ENCODE measurements at places on chromosomes 5 and 9. TPM values are rescaled to one million over a fixed set of nuclear protein-coding genes. Genes with fewer than 3 reads are reported as not detected.

The PPP3R2 gene
- total RNA-seq: not detected

The FOXD4 gene
- total RNA-seq: not detected

The MYMK gene
- total RNA-seq: not detected

The TLX3 gene
- total RNA-seq: not detected

The CDH9 gene
- total RNA-seq: not detected

The MSMP gene
- not detected for total RNA-seq

The TMEM171 gene
- total RNA-seq: not detected

The SERF1B gene
- total RNA-seq: 26.2 TPM

The ABCA1 gene
- total RNA-seq: 101 TPM

The GMCL2 gene
- total RNA-seq: not detected

The PRUNE2 gene
- total RNA-seq: 4.0 TPM

The IL33 gene
- total RNA-seq: 15.9 TPM

The GPR150 gene
- 0.88 TPM for total RNA-seq

Data from subcutaneous adipose tissue (tissue), 4 donors.